ENCODE measurements at places on chromosomes 5 and 9.

DNA sequence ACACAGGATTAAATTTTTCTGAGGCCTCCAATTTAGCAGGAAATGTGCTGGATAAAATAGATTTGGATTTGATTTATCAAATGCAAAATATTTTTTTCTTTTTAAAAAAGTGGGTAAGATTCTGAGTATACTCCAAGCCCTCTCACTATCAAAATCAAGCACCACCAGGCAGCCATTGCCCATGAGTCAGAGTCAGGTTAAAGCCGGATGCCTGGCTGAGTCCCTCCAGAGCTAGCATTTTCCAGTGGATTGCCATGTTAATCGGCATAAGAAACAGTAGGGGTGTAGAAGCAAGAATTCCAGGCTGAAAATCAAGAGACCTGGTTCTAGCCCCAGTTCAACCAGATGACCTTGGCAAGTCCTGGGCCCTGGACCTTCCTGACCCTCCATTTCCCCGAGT, 85.3 kb downstream of the FAM114A2 start:
- no peak for DNase-seq

DNA sequence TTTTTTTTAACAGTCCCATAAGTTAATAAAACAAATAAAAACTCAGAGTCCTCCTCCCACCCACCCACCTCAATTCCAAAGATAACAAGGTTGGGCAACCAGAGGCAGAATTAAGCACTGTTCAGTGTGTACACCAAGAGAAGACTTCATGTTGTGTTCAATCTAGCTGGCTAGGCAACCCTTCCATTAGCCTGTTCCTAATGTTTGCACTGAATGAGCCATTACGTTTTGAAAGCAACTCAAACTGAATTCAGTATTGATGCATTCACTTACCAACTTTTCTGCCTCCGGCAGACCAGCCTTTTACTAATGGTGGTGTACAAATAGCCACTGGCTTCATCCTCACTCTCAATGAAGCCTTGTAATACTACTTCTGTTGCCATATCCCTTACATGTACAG, 47.5 kb downstream of the PBX3 start:
- DNase-seq, result no peak

DNA sequence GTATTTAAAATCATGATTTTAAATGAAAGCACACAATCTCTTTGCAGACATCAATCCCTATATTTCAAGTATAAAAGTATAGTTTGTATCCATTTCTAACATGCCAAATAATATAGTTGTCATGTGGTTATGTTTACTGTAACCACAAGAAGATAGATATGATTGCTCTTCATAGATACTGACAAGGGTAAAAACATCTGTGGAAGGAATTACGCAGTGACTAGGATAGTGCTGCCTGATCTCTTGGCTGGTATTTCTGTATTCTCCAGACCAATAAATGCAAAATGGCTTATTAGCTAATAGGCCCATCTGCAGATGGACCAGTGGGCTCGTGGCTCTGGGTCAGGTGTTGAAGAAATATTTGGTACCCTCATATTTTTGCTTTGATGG, 34.9 kb upstream of the FBN2 start:
- no peak for DNase-seq

GRCh38 chr5:162068412-162068811, 839 bp downstream of the GABRG2 start:
- DNase-seq, result no peak

DNA sequence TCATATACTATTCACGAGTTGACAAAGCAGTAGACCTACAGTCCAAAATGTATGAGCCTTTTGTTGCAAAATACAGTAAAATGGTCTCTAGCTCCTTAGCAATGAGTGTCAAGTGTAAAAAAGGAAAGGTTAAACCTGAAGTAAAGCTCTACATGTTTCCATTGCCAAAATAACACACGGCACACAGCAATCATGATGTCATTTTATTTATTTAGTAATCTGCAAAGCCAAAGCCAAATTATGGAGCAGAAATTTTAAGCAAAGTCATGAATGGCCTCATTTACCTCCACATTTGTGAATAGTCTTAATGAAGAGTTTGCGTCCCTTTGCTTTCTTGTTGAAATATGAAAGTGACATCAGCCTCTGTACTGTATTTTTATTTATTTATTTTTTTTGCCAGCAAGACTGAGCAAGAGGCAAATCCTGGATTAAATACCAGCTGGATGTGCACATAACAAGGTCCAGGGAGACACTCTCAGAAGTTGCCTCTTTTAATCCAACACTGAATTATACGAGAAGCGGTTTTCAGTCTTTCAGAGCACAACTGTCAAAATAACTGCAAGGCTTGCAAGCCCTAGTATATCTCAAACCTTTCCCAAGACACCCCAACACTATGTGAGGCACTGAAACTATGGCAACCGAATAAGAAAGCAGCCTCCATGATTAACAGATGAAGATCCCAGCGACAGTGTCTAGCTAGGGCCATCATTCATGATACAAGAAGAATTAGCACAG, 9.7 kb downstream of the SEMA6A start:
- DNase-seq, result no peak

DNA sequence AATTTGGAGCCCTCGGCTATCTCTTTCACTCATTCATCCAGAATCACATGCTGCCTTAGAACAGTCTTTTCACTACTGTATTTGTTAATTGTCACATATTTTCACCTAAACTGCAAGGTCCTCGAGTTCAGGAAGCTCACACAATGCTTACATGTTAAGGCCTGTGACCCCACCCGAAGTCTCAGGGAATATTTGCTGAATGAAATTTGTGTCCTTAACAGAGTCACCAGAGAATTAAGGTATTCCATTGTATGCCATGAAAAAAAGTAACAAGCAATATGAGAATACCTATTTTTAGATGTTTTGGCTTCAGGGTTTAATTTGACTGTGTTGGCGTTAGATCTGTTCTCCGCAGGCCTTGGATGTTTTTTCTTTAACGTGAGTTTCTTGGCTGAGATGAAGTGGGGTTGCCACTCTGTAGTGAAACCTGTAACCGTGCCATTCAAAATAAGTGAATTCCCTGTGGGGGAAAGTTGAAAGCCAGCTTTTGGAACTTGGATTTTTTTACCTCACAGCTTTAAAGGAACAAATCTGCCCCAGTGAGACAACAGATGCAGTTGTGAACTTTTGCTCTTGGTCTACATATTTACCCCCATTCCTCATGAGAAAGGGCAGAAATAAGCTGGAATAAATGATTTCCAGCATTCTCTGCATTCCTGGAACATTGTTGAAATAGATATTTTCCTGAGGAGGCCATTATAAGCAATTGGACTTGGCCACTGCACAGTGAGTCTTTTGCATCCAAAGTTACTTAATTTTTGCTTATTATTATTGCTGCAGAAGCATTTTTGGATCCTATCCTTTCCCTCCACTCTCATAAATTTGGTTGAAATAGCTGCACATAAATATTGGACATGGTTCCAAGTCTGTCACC, 35.9 kb upstream of the FBP1 start:
- DNase-seq, result no peak

- no peak for DNase-seq
These were observed 24.4 kb downstream of the ZCCHC7 start for GRCh38 chr9:37144762-37145161.

DNA sequence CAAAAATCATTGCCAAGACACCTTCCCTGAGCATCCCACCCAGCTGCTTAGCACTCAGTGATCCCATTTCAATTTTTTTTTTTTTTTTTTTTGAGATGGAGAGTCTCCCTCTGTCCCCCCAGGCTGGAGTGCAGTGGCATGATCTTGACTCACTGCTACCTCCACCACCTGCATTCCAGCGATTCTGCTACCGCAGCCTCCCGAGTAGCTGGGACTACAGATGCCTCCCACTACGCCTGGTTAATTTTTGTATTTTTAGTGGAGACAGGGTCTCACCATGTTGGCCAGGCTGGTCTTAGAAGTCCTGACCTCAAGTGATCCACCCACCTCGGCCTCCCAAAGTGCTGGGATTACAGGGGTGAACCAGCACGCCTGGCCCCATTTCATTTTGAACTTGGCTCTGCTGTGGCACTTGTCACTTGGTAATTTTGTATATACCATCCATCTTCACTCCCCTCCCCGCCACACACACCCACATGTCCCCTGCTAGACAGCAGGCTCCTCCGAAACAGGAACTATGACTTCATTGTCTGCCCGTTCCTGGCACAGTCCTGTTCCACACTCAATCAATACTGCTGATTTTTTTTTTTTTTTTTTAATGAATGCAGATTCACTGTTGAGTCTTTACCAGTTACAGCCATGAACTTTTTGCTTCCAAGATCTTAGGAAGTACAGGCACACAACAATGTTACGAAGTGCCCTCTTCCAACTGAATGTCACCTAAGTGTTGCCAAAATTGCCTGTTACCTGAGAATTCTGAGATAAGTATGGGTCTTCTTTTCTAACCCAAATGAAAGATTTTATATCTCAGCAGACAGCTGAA, 17.3 kb upstream of the ZBTB34 start:
- no peak for DNase-seq

- no peak for DNase-seq
These were observed 271.2 kb downstream of the SLIT3 start for GRCh38 chr5:169029661-169030274.

GRCh38 chr5:107253246-107253645, 417.5 kb downstream of the EFNA5 start:
- no peak for DNase-seq

DNA sequence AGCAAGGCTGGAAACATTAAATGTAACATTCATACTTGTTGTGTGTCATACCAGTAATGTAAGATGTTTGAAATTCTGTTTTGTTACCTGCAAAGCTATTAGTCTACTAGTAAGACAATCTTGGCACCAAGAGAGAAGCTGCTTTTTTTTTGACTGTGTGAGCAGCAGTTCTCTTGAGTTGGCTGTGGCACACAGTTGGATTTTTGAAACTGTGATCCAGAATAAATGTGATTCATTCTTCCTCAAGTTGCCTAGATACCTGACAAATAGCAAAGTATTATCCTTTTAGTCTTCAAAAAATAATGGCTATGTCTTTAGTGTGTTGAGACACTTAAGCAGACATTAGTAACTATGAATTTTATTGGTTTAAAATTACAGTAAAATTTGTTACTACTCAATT, 57.2 kb upstream of the HAPLN1 start:
- no peak for DNase-seq

DNA sequence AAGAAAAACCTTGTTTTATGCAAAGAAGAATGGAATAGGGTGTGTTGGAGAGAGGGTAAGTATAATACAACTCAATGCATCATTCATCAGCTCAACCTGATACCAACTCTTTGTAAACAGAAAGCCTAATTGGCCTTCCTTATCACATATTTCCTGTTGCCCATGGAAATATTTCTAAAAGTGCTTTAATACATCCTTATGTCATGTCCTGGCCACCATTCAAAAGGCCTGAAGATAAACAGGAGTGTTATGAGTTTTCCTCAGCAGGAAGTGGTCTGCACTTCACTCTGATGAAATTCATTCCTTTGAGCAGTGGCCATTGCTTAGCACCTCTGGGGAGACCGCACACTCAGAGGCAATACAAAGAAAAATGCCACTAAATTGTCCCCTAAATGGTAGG, 511.2 kb downstream of the SEMA5A start:
- DNase-seq, result no peak

DNA sequence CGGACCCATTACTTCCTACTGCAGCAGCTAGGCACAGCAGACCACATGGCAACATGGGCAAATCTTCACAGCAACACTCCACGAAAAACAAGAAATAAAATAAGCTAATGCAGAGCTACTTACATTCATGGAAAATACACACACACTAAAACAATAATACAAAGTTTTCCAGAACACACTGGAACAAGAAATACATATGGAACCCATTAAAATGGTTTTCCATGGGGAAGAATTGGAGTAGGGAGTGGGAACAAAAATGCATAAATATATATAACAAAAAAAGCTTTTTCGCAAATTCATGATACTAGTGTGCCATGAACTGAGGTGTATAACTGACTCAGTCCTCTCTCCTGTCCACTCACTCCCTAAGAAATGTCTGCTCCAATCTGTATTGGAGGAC, 8.3 kb downstream of the ADAMTS12 start:
- DNase-seq, result no peak

GRCh38 chr5:6202968-6203365, 175.4 kb downstream of the MED10 start:
- DNase-seq, result no peak

GRCh38 chr9:109113892-109114609, 5.7 kb downstream of the TMEM245 start:
- DNase-seq, result no peak

DNA sequence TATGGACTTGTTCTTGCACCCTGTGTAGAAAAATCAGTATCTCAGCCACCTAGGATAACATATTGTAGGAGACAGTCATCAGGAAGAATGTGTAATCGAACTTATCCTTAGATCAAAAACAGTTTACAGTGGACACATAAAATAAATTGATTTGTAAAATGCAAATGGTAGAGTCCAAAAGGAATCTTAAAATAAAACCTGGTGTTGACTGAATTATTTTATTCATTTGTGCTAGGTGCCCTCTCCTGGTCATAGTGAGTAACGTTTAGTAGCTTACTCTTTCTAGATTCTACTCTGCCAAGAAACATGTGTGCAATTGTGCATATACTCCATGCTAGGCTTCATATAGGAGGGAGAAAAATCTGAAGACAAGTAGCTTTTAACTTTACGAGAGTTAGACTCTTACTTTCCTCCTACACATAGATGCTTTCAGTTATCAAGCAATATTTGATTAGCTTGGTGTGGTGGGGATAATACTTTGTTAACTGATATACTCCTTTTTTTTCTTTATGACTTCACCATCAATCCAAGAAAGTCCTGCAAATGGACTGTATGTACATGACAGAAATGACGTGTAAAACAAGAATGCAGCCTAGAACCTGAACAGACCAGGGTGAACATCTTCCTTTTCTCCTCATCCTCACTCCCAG, 23.7 kb upstream of the LOX start:
- no peak for DNase-seq

- no peak for DNase-seq
These were observed 72.5 kb downstream of the SPIN1 start for GRCh38 chr9:88460587-88461332.
